CD8-positive, alpha-beta memory T cell (primary cell): ENCODE measurements at places on chromosomes 5 and 9. TPM values are rescaled to one million over a fixed set of nuclear protein-coding genes. Genes with fewer than 3 reads are reported as not detected.

UBE2QL1 gene
- total RNA-seq = not detected

DNA sequence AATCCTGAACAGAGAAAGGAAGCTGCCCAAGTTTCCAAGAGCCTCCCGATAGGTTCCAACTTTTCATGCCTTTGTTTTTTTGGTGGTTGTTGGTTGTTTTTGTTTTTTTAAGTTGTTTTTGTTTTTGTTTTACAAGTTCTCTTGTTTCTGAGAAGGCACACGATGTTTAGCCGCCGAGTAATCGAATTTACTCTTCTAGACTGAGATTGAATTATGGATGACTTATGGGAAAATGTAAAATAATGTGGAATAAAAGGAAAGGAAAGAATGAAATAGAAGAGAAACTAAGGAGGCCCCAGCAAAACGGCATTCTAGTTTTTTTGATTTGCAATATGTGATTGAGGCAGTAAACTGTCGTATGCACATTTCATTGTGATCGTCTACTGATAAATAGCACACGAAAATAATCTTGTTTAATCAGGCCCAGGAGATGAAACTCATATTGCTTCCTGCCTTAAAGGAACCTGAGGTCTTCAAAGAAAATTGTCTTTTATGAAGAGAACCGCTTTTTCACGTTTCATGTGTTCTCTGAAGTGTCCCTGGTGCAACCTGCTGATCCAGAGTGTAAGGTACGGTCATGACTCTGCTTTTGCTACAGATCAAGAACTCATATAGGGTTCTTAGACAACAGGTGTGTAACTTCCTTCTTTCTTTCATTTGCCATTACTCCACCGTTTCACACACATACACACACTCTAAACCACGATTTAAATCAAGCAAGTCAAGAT is 1.3 kb upstream of the GNAQ start:
- H3K36me3 ChIP-seq = no peaks in the 10 kb centered on the region
- H3K4me1 ChIP-seq = peaks cover 37% of the 10 kb centered on the region
- H3K27ac ChIP-seq = peak overlapping the region; percentile 49
- H3K4me3 ChIP-seq = peak overlapping the region; percentile 61
- H3K27me3 ChIP-seq = no peaks in the 10 kb centered on the region

SAPCD2 gene
- 12.7 TPM for total RNA-seq

DNA sequence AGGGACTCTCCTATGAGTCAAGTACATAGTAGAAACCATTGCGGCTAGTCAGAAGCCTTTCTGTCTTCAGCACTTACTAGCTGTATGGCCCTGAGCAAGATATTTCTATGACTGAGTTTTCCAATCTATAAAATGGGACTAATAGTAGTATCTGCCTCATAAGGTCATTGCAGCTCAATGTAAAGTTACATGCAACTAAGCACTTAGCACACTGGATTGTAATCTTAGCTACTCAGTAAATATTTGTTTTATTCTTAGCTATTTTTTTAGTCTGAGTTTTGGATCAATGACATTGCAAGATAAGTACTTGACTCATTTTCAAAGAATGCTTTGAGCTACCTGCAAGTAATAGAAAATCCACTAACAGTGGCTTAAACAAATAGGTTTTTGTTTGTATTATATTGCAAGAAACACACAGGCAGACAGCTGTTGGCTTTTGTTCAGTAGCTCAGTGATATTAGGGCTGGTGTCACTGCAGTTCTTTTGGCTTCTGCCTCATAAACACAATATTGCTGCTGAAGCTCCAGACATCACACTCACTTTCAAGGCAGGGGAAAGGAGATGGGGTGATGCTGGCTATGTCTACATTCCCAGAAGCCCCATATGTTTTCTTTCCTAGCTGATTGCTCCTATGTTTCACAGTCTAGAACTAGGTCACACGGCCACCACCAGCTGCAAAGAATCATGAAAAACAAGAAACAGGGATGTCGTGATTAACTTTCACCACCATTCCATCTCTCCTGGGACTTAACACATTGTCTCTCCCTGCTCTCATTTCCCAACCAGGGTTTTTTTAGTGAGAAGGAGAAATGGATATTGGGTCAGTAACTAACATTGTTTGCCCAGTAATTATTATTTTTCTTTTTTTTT is 26.9 kb upstream of the FAT2 start:
- DNase-seq = no peak
- H3K27ac ChIP-seq = no peak overlapping the region
- peaks cover 30% of the 10 kb centered on the region for H3K4me1 ChIP-seq
- H3K27me3 ChIP-seq = no peaks in the 10 kb centered on the region
- no peak overlapping the region for H3K4me3 ChIP-seq

DNA sequence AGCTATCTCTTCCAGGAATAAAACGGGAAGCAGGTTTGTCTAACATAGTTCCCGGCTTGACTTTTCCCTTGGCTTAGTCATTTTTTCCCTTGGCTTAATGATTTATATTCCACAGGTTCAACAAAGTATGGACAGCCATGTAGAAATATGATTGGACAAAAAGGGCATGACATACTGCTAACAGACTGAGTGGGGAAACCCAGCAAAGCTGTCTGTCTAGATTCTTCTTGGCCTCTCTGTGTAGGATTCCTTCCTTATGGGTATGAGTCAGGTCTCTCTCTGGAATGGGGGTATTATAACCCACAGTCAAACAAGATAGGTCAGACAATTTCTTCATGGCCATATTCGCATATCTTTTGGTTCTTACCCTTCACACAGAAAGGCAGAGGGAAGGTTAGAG is 5.7 kb upstream of the MTAP start:
- no peak for DNase-seq
- H3K4me1 ChIP-seq = peaks cover 5% of the 10 kb centered on the region

PCDHB2 gene
- not detected for total RNA-seq

DNA sequence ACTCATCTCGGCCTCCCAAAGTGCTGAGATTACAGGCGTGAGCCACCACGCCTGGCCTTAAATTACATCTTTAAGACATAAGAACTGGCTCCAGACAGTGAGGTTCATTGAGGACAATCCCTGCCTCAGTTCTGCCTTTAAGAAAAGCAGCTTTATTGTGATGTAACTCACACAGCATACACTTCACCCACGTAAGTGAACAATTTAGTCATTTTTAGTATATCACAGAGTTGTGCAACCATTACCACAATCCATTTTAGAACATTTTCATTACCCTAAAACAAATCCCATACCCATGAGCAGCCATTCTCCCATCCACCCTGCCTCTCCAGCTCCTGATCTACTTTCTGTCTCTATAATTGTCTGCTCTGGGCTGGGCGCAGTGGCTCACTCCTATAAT is 24.0 kb upstream of the LTC4S start:
- H3K27ac ChIP-seq = no peak overlapping the region
- H3K4me3 ChIP-seq = no peak overlapping the region
- no peaks in the 10 kb centered on the region for H3K4me1 ChIP-seq
- DNase-seq = no peak
- no peaks in the 10 kb centered on the region for H3K27me3 ChIP-seq
- peaks cover 66% of the 10 kb centered on the region for H3K36me3 ChIP-seq

KLHL3 gene
- 3.3 TPM for total RNA-seq

PGM5 gene
- total RNA-seq = not detected

ORM1 gene
- total RNA-seq = not detected

GRCh38 chr9:61670616-61671015 is 480.8 kb downstream of the SPATA31A7 start:
- no peak overlapping the region for H3K4me3 ChIP-seq
- no peak overlapping the region for H3K27ac ChIP-seq
- no peak for DNase-seq
- H3K27me3 ChIP-seq = no peaks in the 10 kb centered on the region
- H3K4me1 ChIP-seq = no peaks in the 10 kb centered on the region
- no peaks in the 10 kb centered on the region for H3K36me3 ChIP-seq

DNA sequence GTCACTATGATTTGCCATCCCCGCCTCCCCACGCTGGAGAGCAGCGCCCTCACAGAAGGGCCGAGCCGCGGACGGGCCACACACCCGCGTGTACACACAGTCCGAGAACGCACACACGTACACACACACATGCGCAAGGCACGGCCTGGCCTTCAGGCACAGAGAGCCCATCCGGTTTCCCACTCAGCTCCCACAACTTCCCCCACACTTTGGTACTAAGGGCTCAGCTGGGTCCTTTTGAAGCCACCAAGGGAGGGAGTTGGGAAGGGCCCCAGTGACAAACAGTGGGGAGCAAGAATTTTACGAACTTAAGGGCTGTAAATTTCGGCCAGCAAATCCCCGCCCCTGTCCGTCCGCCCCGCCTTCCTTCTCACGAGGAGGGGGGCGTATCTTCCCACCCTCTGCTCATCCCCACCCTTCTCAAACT is 133.3 kb upstream of the HAND1 start:
- H3K27ac ChIP-seq = no peak overlapping the region
- no peak for DNase-seq
- no peak overlapping the region for H3K4me3 ChIP-seq
- H3K36me3 ChIP-seq = no peaks in the 10 kb centered on the region
- H3K27me3 ChIP-seq = peaks cover 9% of the 10 kb centered on the region

- H3K36me3 ChIP-seq = no peaks in the 10 kb centered on the region
- H3K4me3 ChIP-seq = no peak overlapping the region
- peaks cover 6% of the 10 kb centered on the region for H3K4me1 ChIP-seq
- H3K27me3 ChIP-seq = no peaks in the 10 kb centered on the region
These were observed 16.3 kb downstream of the ADAM19 start for GRCh38 chr5:157559301-157559700.

GRCh38 chr5:115843444-115844130 is 1.9 kb downstream of the AP3S1 start:
- no peaks in the 10 kb centered on the region for H3K27me3 ChIP-seq
- no peak overlapping the region for H3K27ac ChIP-seq
- no peaks in the 10 kb centered on the region for H3K36me3 ChIP-seq
- H3K4me1 ChIP-seq = peaks cover 32% of the 10 kb centered on the region
- no peak overlapping the region for H3K4me3 ChIP-seq

- no peak overlapping the region for H3K4me3 ChIP-seq
- peaks cover 2% of the 10 kb centered on the region for H3K4me1 ChIP-seq
- no peak for DNase-seq
- H3K36me3 ChIP-seq = no peaks in the 10 kb centered on the region
These were observed 7.3 kb downstream of the CNTRL start for GRCh38 chr9:121082075-121082474.

- H3K4me3 ChIP-seq = no peak overlapping the region
- no peaks in the 10 kb centered on the region for H3K27me3 ChIP-seq
- H3K4me1 ChIP-seq = no peaks in the 10 kb centered on the region
- H3K36me3 ChIP-seq = no peaks in the 10 kb centered on the region
These were observed 606.5 kb upstream of the ADAMTS16 start for GRCh38 chr5:4533457-4534105.

GRCh38 chr5:65041296-65042158 is 272.8 kb downstream of the CWC27 start:
- no peak overlapping the region for H3K27ac ChIP-seq
- DNase-seq = no peak
- H3K27me3 ChIP-seq = no peaks in the 10 kb centered on the region
- no peak overlapping the region for H3K4me3 ChIP-seq
- peaks cover 17% of the 10 kb centered on the region for H3K4me1 ChIP-seq

ROR2 gene
- not detected for total RNA-seq

NDFIP1 gene
- 81.3 TPM for total RNA-seq

CLK4 gene
- 29.2 TPM for total RNA-seq

UGCG gene
- total RNA-seq = 23.2 TPM

DNA sequence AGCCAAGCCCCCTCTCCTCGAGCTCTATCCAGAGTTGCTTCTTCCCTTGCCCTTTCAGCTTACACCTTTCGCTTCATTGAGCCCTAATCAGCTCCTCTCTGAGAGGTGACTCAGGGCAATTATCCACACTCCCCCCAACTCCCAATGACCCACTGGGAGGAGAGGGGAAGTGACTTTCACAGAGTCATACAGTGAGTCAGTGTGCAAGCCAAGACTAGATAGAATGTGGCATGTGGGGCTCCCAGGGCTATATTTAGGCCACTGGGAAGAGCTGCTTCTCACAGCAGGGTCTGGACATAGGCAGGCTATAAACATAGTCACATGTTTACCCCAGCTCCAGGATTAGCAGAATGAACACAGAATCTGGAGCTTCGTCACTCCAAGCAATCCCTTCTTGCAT is 57.4 kb downstream of the NRG2 start:
- H3K36me3 ChIP-seq = no peaks in the 10 kb centered on the region
- H3K4me1 ChIP-seq = no peaks in the 10 kb centered on the region
- DNase-seq = no peak
- H3K4me3 ChIP-seq = no peak overlapping the region
- no peak overlapping the region for H3K27ac ChIP-seq
- no peaks in the 10 kb centered on the region for H3K27me3 ChIP-seq

GRCh38 chr5:157888814-157889532 is 30.0 kb upstream of the CLINT1 start:
- H3K36me3 ChIP-seq = no peaks in the 10 kb centered on the region
- no peaks in the 10 kb centered on the region for H3K27me3 ChIP-seq
- DNase-seq = no peak
- H3K27ac ChIP-seq = no peak overlapping the region

DNA sequence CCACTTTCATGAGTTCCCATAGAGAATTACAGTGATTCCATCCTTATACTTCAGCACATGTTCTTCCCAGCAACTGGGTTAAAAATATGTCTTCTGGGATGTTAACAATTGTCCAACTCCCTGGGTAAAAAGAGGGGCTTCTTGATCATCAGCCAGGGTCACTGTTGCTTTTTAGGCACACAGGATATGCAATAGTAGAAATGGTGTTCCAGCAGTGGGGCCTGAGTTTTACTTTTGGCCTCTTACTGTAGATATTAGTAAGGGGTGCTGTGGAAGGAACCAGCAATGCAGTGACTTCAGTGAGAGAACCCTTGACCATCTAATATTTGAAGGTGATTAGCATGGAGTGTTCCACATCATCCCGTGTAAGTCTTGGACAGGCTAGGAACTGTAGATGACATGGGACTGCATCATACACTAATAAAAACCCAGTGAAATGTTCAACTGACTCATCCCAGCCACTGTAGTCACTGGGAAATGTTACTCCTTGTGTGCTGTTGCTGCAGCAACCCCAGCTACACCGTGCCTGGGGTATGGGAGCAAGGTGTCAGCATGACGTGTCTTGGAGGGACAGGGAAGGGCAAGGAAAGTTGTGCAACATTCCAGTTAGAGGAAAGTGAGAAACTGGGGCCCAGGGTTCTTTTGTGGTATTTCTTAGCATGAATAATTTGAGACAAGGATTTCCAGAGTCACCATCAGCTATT is 610.9 kb downstream of the RAB3C start:
- no peaks in the 10 kb centered on the region for H3K4me1 ChIP-seq
- H3K36me3 ChIP-seq = no peaks in the 10 kb centered on the region
- DNase-seq = no peak

HTR1A gene
- total RNA-seq = not detected

GRCh38 chr5:6905423-6905822 is 192.2 kb downstream of the TENT4A start:
- no peak overlapping the region for H3K27ac ChIP-seq
- H3K36me3 ChIP-seq = no peaks in the 10 kb centered on the region
- H3K4me1 ChIP-seq = no peaks in the 10 kb centered on the region
- no peak for DNase-seq
- peaks cover 4% of the 10 kb centered on the region for H3K27me3 ChIP-seq

GRCh38 chr5:179265514-179266290 is 79.6 kb downstream of the ADAMTS2 start:
- no peak overlapping the region for H3K4me3 ChIP-seq
- no peaks in the 10 kb centered on the region for H3K4me1 ChIP-seq
- no peak overlapping the region for H3K27ac ChIP-seq
